ENCODE measurements at places on chromosomes 1 and 21. TPM values are rescaled to one million over a fixed set of nuclear protein-coding genes. Genes with fewer than 3 reads are reported as not detected.

GRCh38 chr1:203320591-203321272 is 15.4 kb downstream of the BTG2 start:
- H3K4me1 ChIP-seq = no peaks in the 10 kb centered on the region
- no peak overlapping the region for H3K4me3 ChIP-seq
- no peak overlapping the region for H3K27ac ChIP-seq
- peaks cover 36% of the 10 kb centered on the region for H3K27me3 ChIP-seq

NTMT2 gene
- not detected for total RNA-seq

GRCh38 chr1:89719502-89720306 is 86.8 kb downstream of the LRRC8C start:
- H3K27me3 ChIP-seq = no peaks in the 10 kb centered on the region
- no peak for DNase-seq
- H3K4me1 ChIP-seq = peaks cover 40% of the 10 kb centered on the region
- peak overlapping the region; percentile 59 for H3K27ac ChIP-seq
- H3K4me3 ChIP-seq = peak overlapping the region; percentile 29
- H3K36me3 ChIP-seq = no peaks in the 10 kb centered on the region

- no peaks in the 10 kb centered on the region for H3K27me3 ChIP-seq
- H3K36me3 ChIP-seq = no peaks in the 10 kb centered on the region
- DNase-seq = no peak
These were observed 160.0 kb downstream of the DNM3 start for GRCh38 chr1:172001288-172001687.

GRCh38 chr1:88296642-88297041 is 387.4 kb upstream of the PKN2 start:
- H3K36me3 ChIP-seq = no peaks in the 10 kb centered on the region
- no peak overlapping the region for H3K27ac ChIP-seq
- H3K4me1 ChIP-seq = no peaks in the 10 kb centered on the region
- no peak for DNase-seq
- no peaks in the 10 kb centered on the region for H3K27me3 ChIP-seq

DNA sequence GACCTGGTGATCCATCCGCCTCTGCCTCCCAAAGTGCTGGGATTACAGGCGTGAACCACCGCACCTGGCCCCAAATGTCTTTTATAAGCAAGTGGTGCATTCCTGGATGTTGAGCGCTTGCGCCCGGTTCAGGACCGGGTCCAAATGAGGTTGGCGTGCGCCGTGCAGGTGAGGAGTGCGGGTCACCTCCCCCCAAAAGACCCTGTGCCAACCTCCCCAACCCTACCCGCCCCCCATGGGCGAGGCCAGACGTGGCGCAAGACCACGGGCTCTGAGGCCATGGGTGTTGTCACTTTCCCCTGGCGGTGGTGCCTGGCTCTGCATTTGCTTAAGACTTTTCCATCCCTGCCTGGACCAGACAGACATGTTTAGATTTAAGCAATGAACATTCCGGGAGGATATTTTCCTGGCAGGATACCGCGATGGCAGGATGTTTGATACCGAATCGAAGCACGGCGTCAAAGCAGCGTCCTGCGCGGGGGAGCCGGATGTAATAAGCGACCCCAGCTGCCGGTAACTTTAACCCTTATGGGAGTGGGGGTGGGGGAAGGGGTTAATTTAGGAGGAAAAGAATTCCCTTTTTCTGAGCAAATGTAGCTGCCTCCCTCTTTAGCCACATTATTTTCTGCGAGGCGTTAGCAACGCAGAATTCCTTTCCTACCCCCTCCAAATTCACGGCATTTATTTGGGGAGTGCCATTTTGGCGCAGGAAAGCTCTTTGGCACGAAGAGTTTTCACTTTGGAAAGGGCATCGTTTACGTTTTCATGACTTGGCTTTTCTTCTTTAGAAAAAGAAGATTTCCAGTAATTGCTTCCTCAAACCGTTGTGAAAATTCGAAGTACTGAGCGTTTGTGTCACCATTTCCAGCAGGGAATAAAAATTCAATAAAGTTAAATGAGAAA is 27.8 kb upstream of the RNF187 start:
- H3K4me3 ChIP-seq = peak overlapping the region; percentile 87
- H3K4me1 ChIP-seq = peaks cover 15% of the 10 kb centered on the region
- peak; percentile 88 for DNase-seq
- H3K36me3 ChIP-seq = no peaks in the 10 kb centered on the region
- no peaks in the 10 kb centered on the region for H3K27me3 ChIP-seq

DNA sequence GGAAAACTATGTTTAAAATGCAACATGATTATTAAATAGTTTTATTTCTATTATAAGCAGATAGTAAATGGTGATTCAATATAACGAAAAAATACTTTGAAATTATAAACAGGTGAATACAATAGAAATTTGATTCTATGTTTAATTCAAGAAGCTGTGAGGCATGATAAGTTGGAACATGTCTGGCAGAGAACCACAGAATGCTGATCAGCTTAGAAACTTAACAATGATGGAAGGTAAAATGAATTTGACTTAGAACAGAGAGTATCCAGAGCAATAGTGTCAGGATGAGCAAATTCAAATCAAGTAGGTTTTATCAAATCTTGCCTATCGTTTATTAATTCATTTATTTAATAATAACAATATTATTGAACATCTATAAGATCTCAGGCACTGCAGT is 83.4 kb upstream of the ADGRL4 start:
- peaks cover 11% of the 10 kb centered on the region for H3K4me1 ChIP-seq
- no peaks in the 10 kb centered on the region for H3K27me3 ChIP-seq
- H3K36me3 ChIP-seq = no peaks in the 10 kb centered on the region
- H3K4me3 ChIP-seq = no peak overlapping the region

KCNAB2 gene
- 26.4 TPM for total RNA-seq

PROK1 gene
- not detected for total RNA-seq

KRTAP21-2 gene
- not detected for total RNA-seq

DNA sequence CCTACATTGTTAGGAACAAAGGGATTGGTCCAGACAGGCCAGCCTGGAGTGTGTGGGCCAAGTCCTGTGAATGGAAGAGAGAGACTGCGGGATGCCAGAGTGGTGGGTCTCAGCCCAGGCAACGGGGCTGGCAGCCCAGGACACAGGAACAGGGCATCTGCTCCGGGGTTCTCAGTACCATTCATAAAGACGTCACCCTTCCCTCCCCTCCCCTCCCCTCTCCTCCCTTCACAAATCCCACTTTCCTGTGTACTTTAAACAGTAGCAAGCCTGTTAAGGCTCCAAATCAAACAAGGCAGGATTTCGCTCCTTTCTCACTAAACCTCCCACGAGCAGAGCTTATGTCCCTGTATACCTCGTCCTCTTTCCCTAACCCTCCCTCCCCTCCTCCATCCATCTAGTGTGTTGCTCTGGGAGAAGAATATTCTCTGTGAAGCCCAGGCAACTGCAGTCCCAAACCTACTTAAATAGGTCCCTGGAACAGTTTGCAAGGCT is 4.2 kb upstream of the PLXNA2 start:
- no peak overlapping the region for H3K27ac ChIP-seq
- DNase-seq = no peak
- H3K4me3 ChIP-seq = no peak overlapping the region

- H3K27ac ChIP-seq = no peak overlapping the region
- no peaks in the 10 kb centered on the region for H3K36me3 ChIP-seq
- no peak for DNase-seq
- H3K4me3 ChIP-seq = no peak overlapping the region
- peaks cover 36% of the 10 kb centered on the region for H3K4me1 ChIP-seq
These were observed 135.5 kb downstream of the RERE start for GRCh38 chr1:8681911-8682310.

AHDC1 gene
- total RNA-seq = 20.4 TPM

- H3K27ac ChIP-seq = no peak overlapping the region
- no peak for DNase-seq
- no peak overlapping the region for H3K4me3 ChIP-seq
These were observed 55.6 kb downstream of the KIF21B start for GRCh38 chr1:200967693-200968468.

SLC1A7 gene
- 0.23 TPM for total RNA-seq

DNA sequence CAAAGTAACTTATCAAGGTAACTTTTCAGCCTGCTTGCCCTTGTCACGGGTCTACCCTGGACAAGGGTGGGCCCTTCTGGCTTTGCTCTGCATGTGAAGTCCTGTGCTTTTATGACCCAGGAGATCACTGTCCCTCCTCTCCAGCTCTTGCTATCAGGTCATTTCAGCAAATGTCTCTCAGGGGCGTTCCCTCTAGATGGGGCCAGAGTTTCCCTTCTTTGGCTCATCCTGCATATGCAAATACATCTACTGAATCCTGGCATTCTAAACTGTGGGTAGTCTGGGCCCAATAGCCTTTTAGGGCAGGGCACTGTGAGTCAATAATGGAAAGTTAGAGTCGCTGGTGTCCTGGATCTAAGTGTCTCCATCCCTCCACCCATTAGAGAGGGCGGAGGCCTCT is 366.9 kb upstream of the USP24 start:
- H3K27ac ChIP-seq = no peak overlapping the region
- no peaks in the 10 kb centered on the region for H3K27me3 ChIP-seq
- H3K4me1 ChIP-seq = peaks cover 22% of the 10 kb centered on the region
- no peak overlapping the region for H3K4me3 ChIP-seq

MIXL1 gene
- total RNA-seq = not detected

DNA sequence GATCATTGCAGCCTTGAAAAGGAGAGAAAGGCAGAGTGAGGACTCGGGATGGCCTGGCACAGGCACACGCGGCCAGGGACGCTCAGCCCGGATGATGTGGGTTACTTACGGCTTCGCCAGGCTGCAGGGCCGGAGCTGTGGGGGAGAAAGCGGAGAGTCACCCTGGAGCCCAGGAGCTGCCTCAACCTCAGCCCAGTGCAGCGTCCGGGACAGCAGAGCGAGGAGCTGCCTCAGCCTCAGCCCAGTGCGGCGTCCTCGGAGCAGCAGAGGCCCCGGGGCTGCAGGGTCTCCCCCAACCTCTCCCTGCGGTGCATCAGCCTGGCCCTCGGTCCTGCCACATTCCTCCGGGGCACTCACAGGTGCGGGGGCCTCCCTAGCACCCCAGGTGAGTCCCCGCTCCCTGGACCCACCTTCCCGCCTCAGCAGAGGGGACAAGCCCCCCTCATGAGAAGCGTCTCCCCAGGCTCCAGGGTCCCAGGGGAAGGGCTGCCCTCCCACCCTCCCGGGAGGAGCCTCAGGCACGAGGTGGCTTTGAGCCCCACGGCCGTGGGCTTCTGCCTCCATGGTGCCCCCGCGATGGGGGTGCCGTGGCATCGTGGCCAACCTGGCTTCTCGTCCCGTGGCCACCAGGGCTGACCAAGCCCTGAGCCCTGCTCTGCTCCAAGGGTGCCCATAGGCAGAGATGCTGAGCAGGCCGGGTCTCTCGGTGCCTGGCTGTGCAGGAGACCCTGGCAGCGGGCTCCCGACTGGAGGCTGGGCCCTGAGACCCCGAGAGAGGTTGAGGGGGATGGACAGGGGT is 10.5 kb upstream of the RNF223 start:
- H3K4me1 ChIP-seq = peaks cover 9% of the 10 kb centered on the region
- no peak overlapping the region for H3K27ac ChIP-seq
- no peak overlapping the region for H3K4me3 ChIP-seq
- no peak for DNase-seq
- no peaks in the 10 kb centered on the region for H3K36me3 ChIP-seq
- H3K27me3 ChIP-seq = no peaks in the 10 kb centered on the region

FAM3B gene
- not detected for total RNA-seq

DAB1 gene
- not detected for total RNA-seq

DNA sequence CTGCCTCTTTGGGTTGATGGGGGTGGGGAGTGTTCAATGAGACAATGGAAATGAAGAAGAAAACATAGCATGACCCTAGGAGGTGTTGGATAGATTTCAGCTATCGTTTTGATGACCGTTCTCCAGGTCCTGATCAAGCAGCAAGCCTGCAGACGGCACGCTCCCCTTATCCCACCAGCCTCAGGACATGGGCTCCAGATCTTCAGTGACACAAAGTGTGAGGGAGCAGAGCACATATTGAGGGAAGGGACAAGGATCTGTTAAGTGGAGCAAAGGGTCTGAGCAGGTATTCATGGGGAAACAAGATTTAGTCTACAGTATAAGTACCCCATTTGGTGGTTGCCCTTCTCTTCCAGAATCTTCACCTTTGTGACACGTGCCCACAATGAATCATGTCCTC is 4.7 kb downstream of the SPRR5 start:
- no peak overlapping the region for H3K4me3 ChIP-seq
- H3K4me1 ChIP-seq = peaks cover 6% of the 10 kb centered on the region
- no peaks in the 10 kb centered on the region for H3K36me3 ChIP-seq
- H3K27me3 ChIP-seq = peaks cover 50% of the 10 kb centered on the region
- DNase-seq = no peak

DNALI1 gene
- total RNA-seq = not detected

DNA sequence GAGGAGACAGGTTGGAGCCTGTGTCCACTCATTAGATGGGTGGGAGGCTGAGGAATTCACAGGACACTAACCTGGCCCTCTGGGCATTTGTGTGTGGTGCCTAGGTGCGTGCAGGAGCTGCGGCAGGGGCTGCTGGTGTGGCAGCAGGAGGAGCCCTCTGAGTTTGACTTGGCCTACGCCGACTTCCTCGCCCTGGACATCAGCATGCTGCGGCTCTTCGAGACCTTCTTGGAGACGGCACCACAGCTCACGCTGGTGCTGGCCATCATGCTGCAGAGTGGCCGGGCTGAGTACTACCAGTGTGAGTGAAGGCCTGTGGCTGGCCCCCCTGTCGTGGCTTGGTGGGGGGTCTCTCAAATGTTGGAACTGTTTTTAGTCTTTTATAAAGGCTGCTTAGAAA is 3.6 kb downstream of the XKR8 start:
- peaks cover 47% of the 10 kb centered on the region for H3K4me1 ChIP-seq
- no peak overlapping the region for H3K4me3 ChIP-seq
- no peaks in the 10 kb centered on the region for H3K27me3 ChIP-seq
- DNase-seq = no peak
- no peak overlapping the region for H3K27ac ChIP-seq

DNA sequence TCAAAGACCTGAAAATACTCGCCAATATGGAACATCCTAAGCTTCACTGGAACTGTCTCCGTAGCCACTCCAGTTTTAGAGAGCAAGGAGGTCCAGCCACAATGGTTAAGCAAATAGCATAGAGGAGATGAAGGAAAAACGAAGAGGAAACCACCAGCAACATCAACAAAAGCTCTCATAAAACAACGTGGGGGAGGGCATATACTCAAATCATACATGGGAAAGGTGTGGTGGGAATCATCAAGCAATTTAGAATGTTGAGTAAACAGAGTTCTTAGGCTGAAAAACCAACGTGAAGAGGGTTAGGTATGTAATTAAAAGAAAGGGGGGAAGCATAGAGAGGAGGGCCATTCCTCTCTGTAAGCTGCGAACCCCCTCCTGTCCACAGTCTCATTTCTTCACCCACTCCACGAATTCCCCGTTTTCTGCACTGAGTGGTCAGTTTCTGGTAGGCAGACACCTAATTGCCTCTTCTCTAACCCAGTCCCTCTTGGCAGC is 1.0 kb downstream of the TMEM59 start:
- H3K27me3 ChIP-seq = no peaks in the 10 kb centered on the region
- no peak for DNase-seq
- H3K27ac ChIP-seq = no peak overlapping the region
- peak overlapping the region; percentile 93 for H3K4me3 ChIP-seq

GRCh38 chr1:5889901-5890300 is 102.3 kb downstream of the NPHP4 start:
- no peaks in the 10 kb centered on the region for H3K4me1 ChIP-seq
- no peak for DNase-seq
- no peaks in the 10 kb centered on the region for H3K36me3 ChIP-seq

GRCh38 chr1:7447093-7447492 is 324.0 kb upstream of the VAMP3 start:
- H3K36me3 ChIP-seq = no peaks in the 10 kb centered on the region
- H3K4me3 ChIP-seq = no peak overlapping the region
- DNase-seq = no peak
- no peaks in the 10 kb centered on the region for H3K4me1 ChIP-seq
- H3K27me3 ChIP-seq = peaks cover 24% of the 10 kb centered on the region
